ENCODE measurements at places on chromosomes 11 and 22.

- no peak for DNase-seq
Measured at GRCh38 chr11:69270941-69271340, 23.0 kb upstream of the MYEOV start.

DNA sequence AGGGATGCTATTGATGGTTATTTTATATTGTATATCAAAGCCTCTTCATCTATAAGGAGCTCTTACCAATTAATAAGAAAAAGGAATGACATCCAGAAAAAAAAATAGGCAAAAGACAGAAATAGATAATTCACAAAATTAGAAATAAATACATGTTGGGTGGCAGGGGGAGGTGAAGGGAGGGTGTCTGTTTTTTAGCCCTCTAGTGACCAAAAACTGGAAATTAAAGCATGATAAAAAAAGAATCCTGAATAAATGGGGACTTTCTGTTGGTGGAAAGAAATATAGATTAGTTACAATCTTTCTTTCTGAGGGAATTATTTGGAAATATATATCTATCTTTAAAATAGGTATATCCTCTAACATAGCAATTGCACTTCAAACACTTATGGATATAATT, 42.0 kb upstream of the TTC36 start:
- no peak for DNase-seq

DNA sequence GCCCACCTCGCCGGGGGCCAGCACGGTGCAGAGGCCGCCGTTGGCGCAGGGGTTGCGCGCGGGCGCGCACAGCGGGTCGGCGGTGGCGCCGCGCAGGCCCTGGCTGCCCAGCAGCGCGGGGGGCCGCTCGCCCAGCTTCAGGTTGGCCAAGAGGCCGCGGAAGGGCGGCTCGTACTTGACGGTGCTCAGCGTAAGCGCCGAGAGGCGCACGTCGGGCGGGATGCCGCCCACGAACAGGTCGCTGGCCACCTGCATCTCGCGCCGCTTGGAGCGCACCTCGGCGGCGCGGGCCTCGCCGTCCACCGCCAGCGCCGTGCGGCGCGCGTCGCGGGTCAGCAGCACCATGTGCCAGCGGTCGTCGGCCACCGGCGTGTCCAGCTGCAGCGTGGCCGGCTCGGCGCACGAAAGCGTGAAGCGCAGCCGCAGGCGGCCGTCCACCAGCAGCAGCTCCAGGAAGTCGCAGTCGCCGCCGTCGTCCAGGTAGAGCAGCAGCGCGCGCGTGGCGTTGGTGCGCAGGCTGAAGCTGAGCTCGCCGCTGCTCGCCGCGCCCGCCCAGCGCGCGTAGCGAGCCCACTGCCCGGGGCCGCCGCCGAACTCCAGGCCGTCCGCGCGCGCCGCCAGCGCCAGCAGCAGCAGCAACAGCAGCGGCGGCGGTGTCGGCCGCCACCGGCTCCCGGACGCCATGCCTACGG, 9.8 kb downstream of the NRXN2 start:
- DNase-seq, result no peak

DNA sequence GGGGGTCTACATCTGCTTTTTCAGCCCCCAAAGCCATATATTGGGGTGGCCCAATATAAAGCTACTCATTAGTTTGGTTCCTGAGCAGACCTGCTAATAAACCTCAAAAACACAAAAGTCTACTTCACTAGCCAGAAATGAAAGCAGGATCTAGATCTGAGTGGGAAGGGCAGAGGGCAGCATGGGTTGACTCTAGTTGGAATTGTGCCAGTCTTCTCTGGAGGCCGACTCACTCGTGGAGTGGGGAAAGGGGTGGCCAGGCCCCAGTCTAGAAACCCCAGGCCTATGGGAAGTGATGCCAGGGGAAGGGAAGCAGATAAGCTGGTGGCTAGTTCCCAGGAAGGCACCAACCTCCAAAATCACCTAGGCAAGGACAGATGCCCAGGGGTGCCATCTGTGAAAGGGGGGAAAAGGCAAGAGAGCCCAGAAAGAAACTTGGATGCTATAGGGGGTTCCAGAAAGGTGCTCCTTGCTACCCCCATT, 5.3 kb downstream of the PATZ1 start:
- DNase-seq, result no peak

Data from stimulated activated CD4-positive, alpha-beta T cell treated with anti-CD3 and anti-CD28 coated beads, Interleukin-4, amount 100 ng/mL, for 4 hours (primary cell).